Temporal lobe (tissue), 4 donors: ENCODE measurements at places on chromosomes 12 and 14. TPM values are rescaled to one million over a fixed set of nuclear protein-coding genes. Genes with fewer than 3 reads are reported as not detected.

RIMBP2 gene
- 34.2 TPM for total RNA-seq

KRT72 gene
- total RNA-seq, result not detected

GRIN2B gene
- total RNA-seq, result 142 TPM

DAO gene
- total RNA-seq, result not detected

PLD4 gene
- total RNA-seq, result 1.2 TPM
